IPS DF 6.9 (cell line): ENCODE measurements at places on chromosomes 7 and 10.

GRCh38 chr10:132413226-132414205, 16.5 kb downstream of the PWWP2B start:
- no peak overlapping the region for H3K4me3 ChIP-seq
- no peak for DNase-seq
- peaks cover 2% of the 10 kb centered on the region; the same call in 1 of the 2 replicates for H3K36me3 ChIP-seq
- peaks cover 21% of the 10 kb centered on the region for H3K4me1 ChIP-seq
- H3K27me3 ChIP-seq: no peaks in the 10 kb centered on the region

DNA sequence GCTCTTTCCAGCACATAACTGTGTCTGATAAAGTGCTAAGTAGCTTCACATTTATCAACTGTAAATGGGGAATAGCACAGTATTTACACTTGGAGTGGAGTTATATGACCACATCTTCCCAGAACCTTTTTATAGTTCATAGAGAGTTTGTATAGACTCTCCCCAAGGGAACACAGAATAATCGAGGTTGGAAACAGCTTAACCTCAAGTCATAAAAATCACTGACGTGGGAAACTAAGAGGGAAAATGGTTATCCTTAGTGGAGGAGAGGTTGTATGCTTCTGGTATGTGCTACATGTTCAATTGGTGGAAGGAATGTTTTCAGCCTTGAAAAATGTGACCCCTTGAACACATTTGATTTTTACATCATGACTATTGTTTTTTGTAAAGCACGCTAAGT, 167.9 kb upstream of the KIAA1217 start:
- no peaks in the 10 kb centered on the region for H3K36me3 ChIP-seq
- no peaks in the 10 kb centered on the region for H3K27me3 ChIP-seq
- H3K4me1 ChIP-seq: no peaks in the 10 kb centered on the region
- no peak overlapping the region for H3K27ac ChIP-seq

DNA sequence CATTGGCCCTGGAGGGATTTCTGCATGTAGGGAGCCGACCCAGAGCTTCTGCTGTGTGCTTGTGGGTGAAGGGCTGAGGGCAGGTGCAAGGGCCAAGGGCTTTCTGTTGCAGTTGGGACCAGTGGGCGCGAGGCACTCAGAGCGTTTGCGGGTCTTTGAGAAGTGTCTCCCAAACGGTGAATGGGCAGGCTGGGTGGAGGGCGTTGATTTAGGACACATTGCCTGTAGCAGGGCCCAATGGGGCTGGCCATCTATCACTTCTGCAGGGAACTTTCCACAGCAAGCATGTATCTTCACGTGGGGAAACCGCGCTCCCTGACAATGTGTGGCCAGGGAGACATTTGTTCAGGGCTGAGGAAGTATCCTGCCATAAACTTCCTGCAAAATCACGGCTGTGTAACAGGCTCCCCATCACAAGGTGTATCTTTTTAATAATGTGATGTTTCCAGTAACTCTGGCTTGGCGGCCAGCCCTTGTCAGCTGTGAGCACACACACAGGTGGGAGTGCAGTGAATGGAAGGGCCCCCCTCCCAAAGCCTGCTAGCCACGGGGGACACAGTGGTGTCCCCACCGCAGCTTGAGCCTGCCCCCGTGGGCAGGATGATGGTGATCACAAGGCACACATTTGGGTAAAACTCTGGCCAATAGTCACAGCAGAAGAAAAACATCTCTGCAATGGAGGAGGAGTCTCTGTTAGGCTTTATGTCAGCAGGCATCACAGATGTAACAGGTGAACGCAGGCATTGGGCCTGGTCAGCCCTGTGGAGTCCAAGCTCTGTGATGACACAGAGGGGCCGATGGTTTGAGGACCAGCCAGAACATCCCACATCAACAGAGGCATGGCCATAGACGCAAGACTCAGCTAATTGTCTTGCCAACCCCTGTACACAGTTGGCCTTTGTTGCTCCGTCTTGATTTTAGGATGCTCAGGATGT, 84.3 kb downstream of the GLRX3 start:
- H3K4me1 ChIP-seq: no peaks in the 10 kb centered on the region
- DNase-seq: no peak
- H3K27me3 ChIP-seq: no peaks in the 10 kb centered on the region
- no peak overlapping the region for H3K27ac ChIP-seq

DNA sequence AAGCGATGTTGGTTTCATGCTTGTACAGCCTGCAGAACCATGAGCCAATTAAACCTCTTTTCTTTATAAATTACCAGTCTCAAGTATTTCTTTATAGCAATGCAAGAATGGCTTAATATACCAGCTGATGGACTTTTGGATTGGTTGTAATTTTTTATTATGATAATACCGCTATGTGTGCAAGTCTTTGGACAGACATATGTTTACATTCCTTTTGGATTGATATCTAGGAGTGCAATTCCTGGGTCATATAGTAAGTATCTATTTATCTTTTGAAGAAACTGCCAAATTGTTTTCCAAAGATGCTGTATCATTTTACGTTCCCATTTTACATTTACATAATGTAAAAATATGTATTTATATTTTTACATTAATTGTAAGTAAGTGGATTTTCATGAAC, 81.2 kb upstream of the PIP4K2A start:
- no peak overlapping the region for H3K4me3 ChIP-seq
- no peaks in the 10 kb centered on the region for H3K27me3 ChIP-seq
- DNase-seq: no peak
- no peaks in the 10 kb centered on the region for H3K36me3 ChIP-seq

DNA sequence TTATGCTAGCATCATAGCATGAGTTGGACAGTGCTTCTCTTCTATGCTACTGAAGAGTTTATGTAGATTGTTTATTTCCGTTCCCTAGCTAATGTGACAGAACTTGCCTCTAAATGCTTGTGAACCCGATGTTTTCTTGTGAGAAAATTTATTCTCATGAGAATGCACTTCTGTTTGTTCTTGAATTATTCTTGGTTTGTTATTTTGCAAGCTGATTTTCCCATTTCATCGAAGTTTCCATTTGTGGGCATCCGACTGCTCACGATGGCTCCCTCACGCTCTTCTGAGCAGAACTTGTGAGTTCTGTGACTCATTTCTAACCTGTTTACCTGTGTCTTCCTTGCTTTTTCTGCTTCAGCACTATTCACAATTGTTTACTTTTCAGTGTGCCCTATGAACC, 59.9 kb downstream of the WDFY4 start:
- no peak overlapping the region for H3K27ac ChIP-seq
- no peak for DNase-seq
- no peaks in the 10 kb centered on the region for H3K27me3 ChIP-seq

DNA sequence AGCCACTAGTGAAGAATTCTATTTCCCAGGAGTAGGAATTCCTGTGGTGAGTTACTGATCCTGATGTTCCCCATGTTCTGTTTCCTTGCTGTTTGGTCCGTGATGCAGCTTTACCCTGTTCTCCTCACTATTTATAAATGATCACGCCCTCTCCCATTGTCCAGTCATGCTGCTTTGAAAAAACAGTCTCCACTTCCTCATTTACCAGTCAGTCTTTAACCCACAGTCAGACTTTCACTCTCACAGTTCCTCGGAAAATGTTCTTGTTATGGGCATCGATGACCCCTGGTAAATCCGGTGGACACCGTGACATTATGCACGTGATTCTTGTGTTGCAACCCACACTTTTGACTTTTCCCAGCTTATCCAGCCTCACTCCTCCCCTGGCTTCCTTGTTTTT, 14.4 kb downstream of the SCIN start:
- H3K4me1 ChIP-seq: peaks cover 1% of the 10 kb centered on the region; the same call in 1 of the 2 replicates
- no peaks in the 10 kb centered on the region for H3K36me3 ChIP-seq
- H3K27me3 ChIP-seq: no peaks in the 10 kb centered on the region
- DNase-seq: no peak
- H3K27ac ChIP-seq: no peak overlapping the region
- H3K4me3 ChIP-seq: no peak overlapping the region

DNA sequence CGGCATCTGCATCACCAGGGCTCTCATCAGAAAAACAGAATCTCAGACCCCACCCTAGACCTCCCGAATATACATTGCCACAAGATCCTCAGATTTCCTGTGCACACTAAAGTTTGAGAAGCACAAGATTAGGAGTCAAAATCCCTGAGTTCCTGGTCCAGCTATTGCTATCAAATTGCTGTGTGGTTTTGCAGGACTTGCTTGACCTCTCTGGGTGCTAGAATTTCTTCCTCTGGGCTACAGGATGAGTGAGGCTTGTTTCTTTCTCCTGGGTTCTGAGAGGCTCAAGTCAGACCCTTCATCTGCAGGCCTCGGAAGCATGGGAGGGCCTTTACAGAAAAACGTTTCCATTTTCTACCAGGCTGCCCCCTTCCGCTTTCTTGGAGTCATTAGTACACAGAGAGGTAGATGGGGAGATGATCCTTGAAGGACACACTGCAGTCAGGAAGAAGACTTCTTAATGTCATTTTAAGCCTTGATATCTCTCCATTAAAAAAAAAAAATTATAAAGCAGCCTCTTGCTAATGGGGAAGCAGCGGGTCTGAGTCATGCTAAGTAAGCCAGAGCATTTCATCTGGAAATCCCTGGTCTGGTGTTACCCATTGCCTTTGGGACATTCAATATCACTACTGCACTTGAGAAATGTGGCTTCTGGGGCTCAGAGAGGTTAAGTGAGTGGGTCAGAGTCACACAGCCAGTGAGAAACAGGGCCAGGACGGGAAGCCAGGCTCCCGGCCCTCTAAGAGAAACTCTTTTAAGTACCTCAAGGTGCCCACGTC, 173.5 kb downstream of the KCNMA1 start:
- H3K4me1 ChIP-seq: no peaks in the 10 kb centered on the region
- H3K36me3 ChIP-seq: no peaks in the 10 kb centered on the region
- no peaks in the 10 kb centered on the region for H3K27me3 ChIP-seq
- DNase-seq: no peak
- no peak overlapping the region for H3K27ac ChIP-seq
- no peak overlapping the region for H3K4me3 ChIP-seq

DNA sequence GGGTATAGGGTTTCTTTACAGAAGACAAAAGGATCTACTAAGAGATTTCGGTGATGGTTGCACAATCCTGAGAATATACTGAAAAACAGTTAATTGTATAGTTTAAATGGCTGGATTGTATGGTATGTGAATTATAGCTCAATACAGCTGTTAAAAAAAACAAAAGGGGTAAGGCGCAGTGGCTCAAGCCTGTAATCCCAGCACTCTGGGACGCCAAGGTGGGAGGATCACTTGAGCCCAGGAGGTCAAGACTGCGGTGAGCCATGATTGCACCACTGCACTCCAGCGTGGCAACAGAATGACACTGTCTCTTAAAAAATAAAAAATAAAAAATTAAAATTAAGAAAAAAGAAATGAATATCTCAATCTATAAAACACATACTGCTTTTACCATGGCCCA, 18.5 kb downstream of the ESYT2 start:
- peaks cover 1% of the 10 kb centered on the region; the same call in 1 of the 2 replicates for H3K4me1 ChIP-seq
- H3K4me3 ChIP-seq: no peak overlapping the region
- H3K27ac ChIP-seq: no peak overlapping the region
- no peak for DNase-seq

DNA sequence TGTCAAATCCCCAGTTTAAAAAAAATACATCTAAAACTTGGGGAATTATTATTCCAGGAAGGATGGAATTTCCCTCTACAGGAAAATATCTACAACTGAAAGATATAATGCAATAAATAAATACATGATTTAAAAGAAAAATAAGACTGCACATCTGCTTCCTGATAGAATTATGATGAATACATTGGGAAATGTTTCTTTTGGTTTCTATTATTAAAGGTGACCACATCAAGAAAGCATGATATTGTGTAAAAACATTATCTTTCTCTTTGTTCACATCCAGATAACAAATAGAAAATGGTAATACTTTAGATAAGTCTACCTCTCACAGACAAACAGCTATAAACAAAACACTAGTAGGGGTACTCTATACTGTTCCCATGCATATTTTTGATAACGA, 19.2 kb downstream of the SEMA3D start:
- H3K4me1 ChIP-seq: no peaks in the 10 kb centered on the region
- DNase-seq: no peak
- no peaks in the 10 kb centered on the region for H3K36me3 ChIP-seq
- H3K27ac ChIP-seq: no peak overlapping the region
- H3K4me3 ChIP-seq: no peak overlapping the region

DNA sequence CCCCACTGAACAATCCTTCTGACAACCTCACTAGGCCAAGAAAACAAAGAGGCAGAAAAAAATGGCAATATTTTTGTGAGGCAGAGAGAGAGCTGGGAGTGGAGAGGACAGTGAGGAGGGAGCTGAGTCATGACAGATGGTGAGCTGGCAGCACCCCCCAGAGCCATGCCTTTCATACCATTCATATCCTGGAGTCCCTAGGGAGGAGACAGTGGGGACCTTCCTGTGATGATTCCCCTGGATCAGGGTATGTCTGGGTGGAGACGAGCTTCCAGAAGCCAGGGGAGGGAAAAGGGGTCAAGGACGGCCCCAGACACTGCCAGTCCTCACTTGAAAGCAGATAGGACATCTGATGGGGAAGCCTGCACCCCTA, 160.5 kb downstream of the ADAM12 start:
- H3K4me3 ChIP-seq: no peak overlapping the region
- H3K4me1 ChIP-seq: 0 out of 2 replicates have a peak, but pooled peaks cover 1% of the 10 kb centered on the region
- no peak overlapping the region for H3K27ac ChIP-seq
- no peak for DNase-seq
- H3K36me3 ChIP-seq: no peaks in the 10 kb centered on the region

DNA sequence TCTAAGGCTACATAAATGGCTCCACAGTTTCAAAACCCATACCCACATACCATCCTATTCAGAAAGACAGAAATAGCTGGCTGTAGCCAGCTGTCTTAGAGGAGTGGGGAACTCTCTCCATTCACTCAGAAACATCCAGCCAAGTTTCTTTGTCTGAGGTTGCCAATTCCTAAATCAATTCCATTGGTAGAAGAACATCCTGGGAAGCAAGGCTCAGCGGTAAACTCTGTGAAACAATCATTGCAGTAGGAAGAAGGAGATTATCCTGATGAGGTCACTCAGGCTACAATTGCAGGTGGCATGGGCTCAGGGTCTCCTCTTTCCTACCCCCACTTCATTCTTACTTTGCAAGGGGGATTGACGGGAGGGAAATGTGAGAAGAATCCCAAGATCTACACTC, 154.0 kb downstream of the ETV1 start:
- H3K27me3 ChIP-seq: no peaks in the 10 kb centered on the region
- H3K4me3 ChIP-seq: no peak overlapping the region
- H3K27ac ChIP-seq: no peak overlapping the region

DNA sequence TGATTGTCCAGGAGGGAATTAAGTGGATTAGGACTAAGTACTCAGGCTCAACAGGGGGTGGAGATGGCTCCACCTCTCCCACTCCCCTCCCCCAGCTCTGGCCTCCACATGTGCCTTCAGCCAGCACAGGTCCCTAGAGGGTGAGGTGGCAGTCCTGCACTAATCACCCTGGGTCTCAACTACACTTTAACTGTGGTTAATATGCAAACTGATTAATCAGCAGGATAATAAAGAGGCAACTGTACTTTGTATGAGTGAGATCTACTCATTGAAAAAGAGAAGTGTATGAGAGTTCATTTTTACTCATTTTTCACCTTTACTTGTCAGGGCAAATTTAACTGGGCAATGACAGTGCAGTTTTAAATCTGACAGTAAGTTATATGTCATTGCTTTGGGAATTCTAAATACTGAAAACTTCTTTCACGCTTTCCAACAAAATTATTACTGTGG, 223.8 kb upstream of the CCDC6 start:
- peaks cover 2% of the 10 kb centered on the region; the same call in 1 of the 2 replicates for H3K4me1 ChIP-seq
- H3K27me3 ChIP-seq: no peaks in the 10 kb centered on the region
- no peak for DNase-seq
